Effector memory CD8-positive, alpha-beta T cell (primary cell): ENCODE measurements at places on chromosomes 3 and 15.

- H3K27ac ChIP-seq, result no peak overlapping the region
- H3K27me3 ChIP-seq, result peaks cover 45% of the 10 kb centered on the region
- no peak overlapping the region for H3K4me3 ChIP-seq
Measured at GRCh38 chr3:134378384-134378783, 4.1 kb upstream of the AMOTL2 start.

DNA sequence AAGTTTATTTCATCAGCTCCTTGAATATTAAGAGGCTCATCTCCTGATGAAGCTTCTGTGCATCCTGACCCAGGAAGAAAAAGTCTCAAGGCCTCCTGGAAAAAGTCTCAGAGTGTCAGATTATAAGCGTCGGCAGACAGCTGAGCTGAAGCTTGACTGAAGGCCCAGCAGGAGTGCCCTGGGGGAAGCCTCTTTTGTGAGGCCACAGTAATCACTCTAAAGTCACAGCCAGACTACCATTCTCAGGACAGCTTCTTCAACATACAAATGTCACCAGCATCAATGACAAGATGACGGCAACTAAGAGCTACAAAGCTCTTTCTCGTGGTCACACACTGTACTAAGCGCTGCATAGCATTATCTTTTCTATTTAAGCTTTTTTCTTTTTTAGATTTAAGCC is 72.7 kb upstream of the LRRN1 start:
- H3K4me1 ChIP-seq, result no peaks in the 10 kb centered on the region
- no peaks in the 10 kb centered on the region for H3K36me3 ChIP-seq
- DNase-seq, result no peak
- H3K4me3 ChIP-seq, result no peak overlapping the region

DNA sequence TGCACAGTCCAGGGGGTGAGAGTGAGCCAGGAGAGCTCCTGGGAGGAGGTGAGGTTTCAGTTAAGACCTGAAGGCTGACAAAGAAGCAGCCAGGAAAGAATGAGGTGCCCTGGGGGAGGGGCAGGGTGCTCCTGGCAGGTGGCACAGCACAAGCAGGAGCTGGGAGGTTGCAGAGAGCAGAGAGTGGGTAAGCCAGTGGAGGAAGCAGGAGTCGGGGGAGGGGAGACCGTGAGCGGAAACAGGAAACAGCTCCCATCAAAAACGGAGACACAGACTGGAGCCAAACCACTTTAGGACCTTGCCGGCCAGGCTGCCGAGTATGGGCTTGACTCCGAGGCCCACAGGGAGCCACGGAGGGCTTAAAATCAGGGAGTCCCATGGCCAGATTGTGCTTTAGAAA is 12.1 kb upstream of the FBLN2 start:
- H3K4me3 ChIP-seq, result peak overlapping the region; percentile 19
- H3K27me3 ChIP-seq, result peaks cover 76% of the 10 kb centered on the region
- no peak for DNase-seq

GRCh38 chr15:41980654-41981323 is 8.4 kb upstream of the EHD4 start:
- no peak overlapping the region for H3K27ac ChIP-seq
- no peaks in the 10 kb centered on the region for H3K4me1 ChIP-seq
- DNase-seq, result no peak
- peaks cover 18% of the 10 kb centered on the region for H3K27me3 ChIP-seq
- H3K36me3 ChIP-seq, result peaks cover 2% of the 10 kb centered on the region

DNA sequence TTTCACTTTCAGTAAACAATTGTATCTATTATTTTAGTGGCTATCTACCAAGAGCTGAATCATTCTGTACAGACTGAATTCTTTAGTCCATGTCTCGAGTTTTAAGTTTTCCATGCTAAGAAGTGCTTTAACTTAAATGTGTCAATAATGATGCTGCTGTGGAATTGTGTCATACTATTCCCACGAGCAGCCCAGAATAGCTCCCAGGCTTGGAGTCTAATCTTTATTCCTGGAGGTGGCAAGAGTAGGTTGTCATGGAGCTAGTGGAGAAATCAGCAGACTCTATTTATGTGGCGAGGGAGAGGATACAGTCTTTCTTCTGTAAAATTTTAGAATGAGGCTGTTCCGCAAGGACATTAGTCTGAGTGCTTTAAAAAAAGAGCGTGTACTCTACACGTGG is 207.2 kb downstream of the ROBO2 start:
- no peak for DNase-seq
- no peaks in the 10 kb centered on the region for H3K36me3 ChIP-seq
- H3K27ac ChIP-seq, result no peak overlapping the region

DNA sequence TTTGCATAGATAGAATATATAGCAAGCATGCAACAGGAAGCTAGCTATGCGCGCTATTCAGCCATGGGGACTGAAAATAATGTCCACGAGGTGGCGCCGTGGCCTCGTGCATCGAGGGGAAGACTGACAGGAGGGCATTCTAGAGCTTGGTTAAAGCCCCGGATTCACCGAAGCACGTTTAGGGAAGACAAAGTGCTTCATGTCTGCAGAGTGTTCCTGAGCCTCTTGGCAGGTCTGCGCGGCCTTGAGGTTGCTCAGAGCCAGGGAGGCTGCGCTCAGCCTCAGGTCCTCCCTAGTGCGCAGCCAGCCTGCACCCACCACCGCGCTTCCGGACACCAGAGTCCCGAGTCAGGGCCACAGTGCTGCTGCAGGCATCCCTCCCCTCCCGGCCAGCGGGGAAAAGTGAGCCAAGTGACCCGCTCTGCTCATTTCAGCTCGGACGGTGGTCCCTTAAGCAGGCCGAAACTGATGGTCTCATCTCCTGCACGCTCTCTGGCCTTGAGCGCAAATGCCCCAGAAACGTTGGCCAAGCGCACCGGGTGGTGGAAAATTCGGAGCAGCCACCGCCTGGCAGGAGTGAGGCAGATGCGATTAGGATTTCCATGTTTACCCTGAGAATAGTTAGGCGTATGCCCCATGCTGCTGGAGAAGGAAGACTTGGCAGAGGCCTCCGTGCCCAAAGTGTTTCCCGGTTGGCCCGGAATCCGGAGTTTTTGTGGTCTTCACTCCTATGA is 24.8 kb downstream of the GABRA5 start:
- H3K27ac ChIP-seq, result no peak overlapping the region
- no peak for DNase-seq
- H3K4me3 ChIP-seq, result no peak overlapping the region
- H3K27me3 ChIP-seq, result no peaks in the 10 kb centered on the region
- H3K4me1 ChIP-seq, result no peaks in the 10 kb centered on the region
- H3K36me3 ChIP-seq, result no peaks in the 10 kb centered on the region

DNA sequence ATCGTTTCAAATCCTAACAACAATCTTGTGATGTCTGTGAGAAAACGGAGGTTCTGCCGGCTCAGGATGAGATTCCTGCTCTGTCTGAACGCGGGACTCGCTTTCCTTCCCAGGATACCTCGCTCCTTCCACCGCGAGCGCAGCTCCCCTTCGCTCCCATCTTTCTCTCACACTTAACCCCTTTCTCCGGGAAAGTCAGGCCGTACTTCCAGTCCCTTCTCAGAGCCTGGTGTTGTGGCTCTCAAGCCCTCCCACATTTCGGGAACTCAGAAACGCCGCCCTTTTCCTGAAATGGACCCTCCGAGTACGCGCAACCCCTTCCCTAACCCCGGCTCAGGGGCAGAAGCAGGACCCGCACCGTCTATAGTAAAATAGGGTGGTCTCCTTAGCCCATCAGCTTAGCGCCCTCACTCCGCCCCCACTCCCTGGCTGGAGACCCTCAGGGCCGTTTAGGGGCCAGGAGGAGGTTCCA is 378 bp upstream of the FEM1B start:
- no peak for DNase-seq
- peaks cover 49% of the 10 kb centered on the region for H3K4me1 ChIP-seq
- peaks cover 30% of the 10 kb centered on the region for H3K36me3 ChIP-seq
- H3K27me3 ChIP-seq, result no peaks in the 10 kb centered on the region
- peak overlapping the region; percentile 100 for H3K27ac ChIP-seq
- peak overlapping the region; percentile 99 for H3K4me3 ChIP-seq

GRCh38 chr3:170200987-170201386 is 19.5 kb upstream of the PHC3 start:
- no peak for DNase-seq
- no peak overlapping the region for H3K4me3 ChIP-seq
- no peaks in the 10 kb centered on the region for H3K4me1 ChIP-seq
- peaks cover 3% of the 10 kb centered on the region for H3K36me3 ChIP-seq
- peaks cover 21% of the 10 kb centered on the region for H3K27me3 ChIP-seq

DNA sequence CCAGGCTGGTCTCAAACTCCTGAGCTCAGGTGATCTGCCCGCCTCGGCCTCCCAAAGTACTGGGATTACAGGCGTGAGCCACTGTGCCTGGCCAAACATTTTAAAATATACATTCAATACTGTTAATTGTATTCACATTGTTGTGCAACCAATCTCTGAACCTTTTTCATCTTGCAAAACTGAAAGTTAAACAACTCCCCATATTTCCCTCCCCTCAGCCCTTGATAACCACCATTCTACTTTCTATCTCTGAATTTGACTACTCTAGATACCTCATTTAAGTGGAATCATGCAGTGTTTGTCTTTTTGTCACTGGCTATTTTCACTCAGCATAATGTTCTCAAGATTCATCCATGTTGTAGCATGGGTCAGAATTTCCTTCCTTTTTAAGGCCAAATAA is 30.0 kb downstream of the HMCES start:
- DNase-seq, result no peak
- no peaks in the 10 kb centered on the region for H3K27me3 ChIP-seq
- H3K4me3 ChIP-seq, result no peak overlapping the region
- H3K27ac ChIP-seq, result no peak overlapping the region
- H3K4me1 ChIP-seq, result peaks cover 24% of the 10 kb centered on the region

DNA sequence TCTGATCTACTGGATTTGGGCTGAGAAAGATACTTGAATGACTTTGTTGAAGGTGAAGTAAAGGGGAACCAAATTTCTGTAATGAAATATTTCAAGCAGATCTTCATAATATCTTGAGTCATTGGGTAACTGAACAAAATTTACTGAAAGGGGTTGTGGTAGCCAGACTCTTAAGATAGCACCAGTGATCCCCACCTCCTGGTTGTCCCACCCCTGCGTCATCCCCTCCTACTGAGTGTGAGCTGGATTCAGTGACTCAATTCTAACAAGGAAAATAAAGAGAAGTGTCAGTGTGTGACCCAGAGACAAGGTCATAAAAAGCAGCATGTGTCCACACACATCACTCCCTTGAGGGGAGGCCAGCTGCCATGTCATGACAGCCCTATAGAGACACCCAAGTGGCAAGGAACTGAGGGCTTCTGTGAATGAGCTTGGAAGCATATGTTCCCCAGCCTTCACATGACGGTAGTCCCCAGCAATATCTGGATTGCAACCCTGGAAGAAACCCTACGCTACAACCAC is 107.1 kb downstream of the MECOM start:
- no peak for DNase-seq
- no peaks in the 10 kb centered on the region for H3K27me3 ChIP-seq
- no peaks in the 10 kb centered on the region for H3K36me3 ChIP-seq
- H3K4me3 ChIP-seq, result no peak overlapping the region

GRCh38 chr15:101050623-101051290 is 131.6 kb downstream of the LRRK1 start:
- no peak overlapping the region for H3K27ac ChIP-seq
- H3K4me1 ChIP-seq, result no peaks in the 10 kb centered on the region
- peaks cover 31% of the 10 kb centered on the region for H3K27me3 ChIP-seq
- no peak for DNase-seq

- no peaks in the 10 kb centered on the region for H3K27me3 ChIP-seq
- no peak overlapping the region for H3K27ac ChIP-seq
- DNase-seq, result no peak
- no peaks in the 10 kb centered on the region for H3K4me1 ChIP-seq
- peaks cover 5% of the 10 kb centered on the region for H3K36me3 ChIP-seq
- no peak overlapping the region for H3K4me3 ChIP-seq
Measured at GRCh38 chr3:81580355-81580754, 181.1 kb downstream of the GBE1 start.

DNA sequence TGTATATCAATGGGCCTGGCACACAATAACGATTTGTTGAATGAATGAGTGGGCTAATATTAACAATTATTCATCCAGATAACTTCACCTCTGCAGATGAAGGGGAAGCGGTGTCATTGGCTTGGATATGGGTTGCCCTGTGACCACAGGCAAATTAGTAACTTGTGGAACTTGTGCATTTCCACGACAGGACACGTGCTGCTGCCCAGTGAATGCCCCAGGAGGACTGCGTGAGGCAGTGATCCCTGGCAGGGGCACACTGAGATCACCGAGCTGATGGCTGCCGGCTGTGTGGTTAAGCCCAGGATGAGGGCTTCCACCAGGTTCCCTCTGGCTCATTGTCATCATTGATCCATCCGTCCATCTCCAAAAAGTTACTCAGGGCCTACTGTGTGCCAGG is 84.1 kb upstream of the HACD2 start:
- no peaks in the 10 kb centered on the region for H3K36me3 ChIP-seq
- no peak overlapping the region for H3K4me3 ChIP-seq

DNA sequence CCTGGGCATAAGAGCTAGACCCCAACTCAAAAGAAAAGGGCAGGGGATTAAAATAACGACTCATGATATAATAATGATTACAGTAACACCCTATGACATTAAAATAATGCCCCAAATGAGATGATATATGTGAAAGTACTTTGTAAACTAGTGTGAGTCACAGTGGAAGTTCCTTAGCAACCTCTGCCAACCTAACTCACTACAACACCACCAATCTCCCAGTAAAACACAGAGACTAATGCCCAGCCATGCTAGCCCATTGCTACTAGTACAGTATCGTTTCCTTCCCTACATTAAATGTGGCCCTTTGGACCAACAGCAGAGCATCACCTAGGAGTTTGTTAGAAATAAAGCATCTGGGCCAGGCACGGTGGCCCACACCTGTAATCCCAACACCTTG is 11.2 kb upstream of the ADAMTS7 start:
- no peaks in the 10 kb centered on the region for H3K4me1 ChIP-seq
- no peaks in the 10 kb centered on the region for H3K27me3 ChIP-seq
- no peak overlapping the region for H3K27ac ChIP-seq
- H3K4me3 ChIP-seq, result no peak overlapping the region
- DNase-seq, result no peak
- H3K36me3 ChIP-seq, result peaks cover 4% of the 10 kb centered on the region

DNA sequence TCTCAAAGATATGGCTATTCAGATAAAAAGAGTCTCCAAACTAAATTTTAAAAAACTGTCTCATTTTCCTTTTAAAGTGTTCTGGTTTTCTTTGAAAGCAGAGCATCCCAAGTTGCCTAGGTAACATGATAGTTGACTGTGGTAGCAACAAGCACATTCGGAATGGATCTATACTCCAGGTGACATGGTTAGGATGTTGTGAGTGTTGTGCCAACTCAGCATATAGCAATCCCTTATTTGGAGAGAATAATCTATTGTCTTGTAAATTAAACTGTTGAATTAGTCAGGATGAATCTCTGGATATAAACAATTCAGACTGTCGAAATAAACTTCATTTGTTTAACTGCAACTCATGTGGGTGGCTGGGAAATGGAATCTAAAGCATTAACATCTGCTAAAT is 418.6 kb downstream of the TUSC7 start:
- no peak for DNase-seq
- H3K27me3 ChIP-seq, result no peaks in the 10 kb centered on the region
- no peak overlapping the region for H3K27ac ChIP-seq
- H3K4me1 ChIP-seq, result no peaks in the 10 kb centered on the region
- no peaks in the 10 kb centered on the region for H3K36me3 ChIP-seq
- H3K4me3 ChIP-seq, result no peak overlapping the region

- no peaks in the 10 kb centered on the region for H3K4me1 ChIP-seq
- no peak overlapping the region for H3K27ac ChIP-seq
- no peaks in the 10 kb centered on the region for H3K36me3 ChIP-seq
- no peak for DNase-seq
Measured at GRCh38 chr3:166211451-166211850, 374.2 kb upstream of the BCHE start.
